ENCODE measurements at places on chromosomes 1 and 21.

GRCh38 chr1:64940025-64940424 is 26.3 kb downstream of the JAK1 start:
- no peak for DNase-seq

DNA sequence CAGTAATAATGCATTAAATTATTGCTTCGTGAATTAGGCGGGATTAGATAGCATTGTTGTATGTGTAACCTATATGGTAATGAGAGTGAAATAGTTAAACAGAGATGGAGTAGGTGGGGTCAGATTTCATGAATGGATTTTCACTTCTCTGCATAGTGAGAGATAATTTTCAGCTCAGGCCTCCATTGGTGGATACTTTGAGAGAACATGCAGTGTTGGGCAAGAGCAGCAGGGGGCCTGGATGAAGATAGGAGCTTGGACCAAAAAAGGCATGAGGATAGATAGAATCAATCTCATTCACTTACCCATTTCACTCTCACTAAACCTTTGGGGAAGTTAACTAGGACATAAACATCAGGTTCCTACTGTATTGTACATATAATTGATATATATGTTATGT is 39.5 kb upstream of the C1orf87 start:
- DNase-seq = no peak

- no peak for DNase-seq
These were observed 259.6 kb upstream of the PLD5 start for GRCh38 chr1:242784084-242784483.

DNA sequence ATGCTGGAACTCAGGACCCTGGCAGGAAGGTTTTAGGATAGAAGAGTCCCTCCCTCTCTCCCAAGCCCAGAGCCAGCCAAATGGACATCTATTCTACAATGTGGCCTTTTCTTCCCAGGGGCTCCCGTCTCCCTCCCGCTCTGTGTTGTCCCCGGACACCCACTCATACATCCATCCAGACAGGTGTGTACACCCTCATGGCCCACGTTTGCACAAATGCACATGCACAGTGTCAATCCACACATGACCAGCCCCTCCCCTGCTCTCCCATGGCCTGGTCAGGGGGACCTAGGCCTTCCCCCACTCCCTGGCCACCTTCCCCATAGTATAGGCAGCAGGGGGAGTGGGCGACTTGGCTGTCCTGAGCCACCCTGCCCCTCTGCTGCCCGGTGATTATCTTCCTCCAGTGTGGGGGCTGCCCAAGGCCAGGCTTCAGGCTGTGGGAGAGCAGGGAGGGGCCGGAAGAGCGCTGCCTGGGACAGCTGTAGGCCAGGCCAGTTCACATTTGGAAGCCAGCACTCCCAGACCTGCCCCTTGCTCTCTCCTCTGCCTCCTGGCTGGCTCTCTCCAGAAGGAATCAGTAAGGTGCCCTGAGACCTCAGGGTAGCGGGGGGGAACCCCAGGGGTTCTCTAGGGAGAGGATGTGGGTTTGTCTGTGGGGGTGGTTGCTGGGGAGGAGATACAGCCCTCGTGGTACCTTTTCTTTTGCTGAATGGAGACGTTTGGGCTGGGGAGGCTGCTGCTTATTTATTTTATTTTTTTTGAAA is 4.1 kb upstream of the PTPN7 start:
- DNase-seq = no peak

- no peak for DNase-seq
These were observed 24.6 kb downstream of the ST7L start for GRCh38 chr1:112594208-112594876.

DNA sequence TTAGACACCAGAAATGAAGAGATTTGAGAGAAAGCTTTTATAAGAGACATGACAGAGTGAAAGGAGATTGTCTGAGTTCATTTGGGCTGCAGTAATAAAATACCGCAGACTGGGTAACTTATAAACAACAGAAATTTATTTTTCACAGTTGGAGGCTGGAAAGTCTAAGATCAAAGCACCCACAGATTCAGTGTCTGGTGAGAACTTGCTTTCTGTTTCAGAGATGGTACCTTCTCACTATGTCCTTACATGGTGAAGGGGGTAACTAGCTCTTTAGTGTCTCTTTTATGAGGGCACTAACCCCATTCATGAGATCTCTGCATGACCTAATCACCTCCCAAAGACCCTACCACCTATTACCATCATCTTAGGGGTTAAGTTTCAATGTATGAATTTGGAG is 30.9 kb upstream of the FCRL4 start:
- DNase-seq = no peak

DNA sequence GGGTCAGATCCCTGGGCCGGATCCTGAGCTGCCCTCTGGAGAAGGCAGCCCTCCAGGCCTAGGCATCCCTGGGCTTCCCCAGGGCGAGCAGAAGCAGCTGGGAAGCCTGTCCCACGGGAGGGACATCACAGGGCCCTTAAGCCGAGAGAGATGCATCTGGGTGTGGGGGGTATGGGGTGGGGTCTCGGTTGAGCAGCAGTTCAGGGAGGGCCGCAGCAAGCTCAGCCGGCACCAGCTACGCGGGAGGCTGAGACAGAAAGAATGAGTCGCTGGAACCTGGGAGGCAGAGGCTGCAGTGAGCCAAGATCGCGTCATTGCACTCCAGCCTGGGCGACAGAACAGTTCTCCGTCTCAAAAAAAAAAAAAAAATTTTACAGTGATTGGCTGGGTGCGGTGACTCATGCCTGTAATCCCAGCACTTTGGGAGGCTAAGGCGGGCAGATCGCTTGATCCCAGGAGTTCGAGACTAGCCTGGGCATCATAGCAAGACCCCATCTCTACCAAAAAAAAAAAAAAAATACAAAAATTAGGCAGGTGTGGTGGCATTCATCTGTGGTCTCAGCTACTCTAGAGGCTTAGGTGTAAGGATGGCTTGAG is 37.7 kb downstream of the RRP1 start:
- no peak for DNase-seq

- DNase-seq = no peak
These were observed 179.8 kb downstream of the ST6GALNAC3 start for GRCh38 chr1:76254104-76255030.

DNA sequence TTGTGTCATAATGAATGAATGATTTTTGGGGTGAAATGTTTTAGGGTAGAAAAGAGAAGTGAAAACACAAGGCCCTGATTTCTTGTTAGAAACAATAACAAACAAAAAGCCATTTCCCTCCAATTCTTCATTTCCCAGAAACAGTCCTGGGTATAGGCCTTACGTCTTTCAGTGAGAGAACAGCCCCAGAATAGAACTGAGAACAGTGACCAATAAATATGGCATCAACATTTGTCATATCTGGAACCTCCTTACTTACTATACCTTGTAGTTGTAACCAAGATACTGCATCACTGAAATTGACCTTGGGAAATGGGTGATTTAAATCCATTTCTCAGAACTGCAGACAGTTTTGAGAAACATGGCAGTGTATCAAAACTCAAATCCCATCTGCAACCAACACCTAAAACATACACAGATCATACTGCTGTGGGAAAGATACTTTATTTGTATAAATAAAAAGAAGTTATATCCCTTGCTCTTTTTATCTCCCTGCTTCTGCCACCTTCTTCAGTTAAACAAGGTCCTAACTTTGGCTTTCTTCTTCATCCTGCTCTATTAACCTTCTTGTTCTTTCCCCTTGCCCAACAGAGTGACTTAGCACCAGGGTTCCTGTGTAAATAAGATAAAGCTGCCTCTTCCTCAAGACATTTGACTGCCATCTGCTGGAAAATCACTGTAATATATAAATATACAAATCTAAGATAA is 19.5 kb downstream of the XKR8 start:
- no peak for DNase-seq

DNA sequence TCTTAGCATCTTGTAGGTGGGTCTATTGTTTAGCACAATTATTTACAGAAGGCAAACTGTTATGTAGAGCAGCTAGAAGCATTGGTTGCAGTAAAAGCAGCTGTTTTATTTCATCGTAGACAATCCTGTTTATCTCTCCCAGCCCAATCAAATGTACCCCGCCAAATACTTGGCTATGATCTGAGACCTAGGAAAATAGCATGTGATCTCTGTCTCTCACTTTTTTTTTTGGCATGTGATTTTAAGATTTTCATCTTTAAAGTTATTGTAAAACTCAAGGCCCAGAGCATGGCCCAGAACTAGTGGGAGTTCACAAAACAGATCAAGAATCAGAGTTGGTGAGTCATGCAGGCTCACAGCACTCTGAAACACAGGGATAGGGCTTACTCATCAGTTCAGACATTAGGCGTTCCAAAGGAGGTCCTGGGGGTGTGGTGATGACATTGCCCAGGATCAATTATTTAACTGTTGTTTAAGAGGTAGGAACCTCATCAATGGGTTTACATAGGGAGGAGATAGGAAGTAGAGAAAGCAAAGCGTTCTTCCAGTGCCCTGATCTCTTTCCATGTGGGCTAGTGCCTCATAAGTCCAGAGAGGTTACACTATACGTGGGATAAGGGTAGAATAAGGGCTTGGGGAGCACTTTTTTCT is 40.2 kb downstream of the TBX19 start:
- DNase-seq = no peak

GRCh38 chr1:198907423-198907746 is 268.5 kb downstream of the PTPRC start:
- no peak for DNase-seq

GRCh38 chr1:234965111-234965510 is 163.5 kb downstream of the TOMM20 start:
- no peak for DNase-seq

All from stimulated activated CD4-positive, alpha-beta T cell treated with anti-CD3 and anti-CD28 coated beads, Interleukin-12 subunit alpha, Interleukin-12 subunit beta, amount 100 ng/mL, for 48 hours (primary cell).